ENCODE measurements at places on chromosomes 5 and 9. TPM values are rescaled to one million over a fixed set of nuclear protein-coding genes. Genes with fewer than 3 reads are reported as not detected.

- peak; percentile 88 for DNase-seq
Measured at GRCh38 chr9:133135146-133135745, 14.2 kb upstream of the RALGDS start.

DNA sequence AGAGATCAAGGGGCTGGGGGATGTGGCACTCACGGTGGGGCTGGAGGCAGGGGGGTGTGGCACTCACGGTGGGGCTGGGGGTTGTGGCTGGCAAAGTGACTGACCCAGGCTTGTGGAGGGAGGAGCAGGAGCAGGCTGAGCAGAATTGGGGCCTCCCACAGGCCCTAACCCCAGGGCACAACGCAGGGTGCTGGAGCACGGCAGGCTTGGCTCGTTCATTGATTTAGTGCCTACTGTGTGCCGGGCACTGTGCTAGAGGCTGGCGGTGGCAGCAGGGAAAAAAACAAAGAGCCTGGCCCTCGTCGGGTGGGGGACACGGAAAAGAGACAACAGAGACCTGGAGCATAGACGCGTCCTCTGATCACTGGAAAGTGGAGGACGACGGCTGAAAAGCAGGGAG is 80.9 kb downstream of the HMCN2 start:
- DNase-seq, result no peak

- no peak for DNase-seq
Measured at GRCh38 chr5:150438873-150439546, 10.5 kb downstream of the RPS14 start.

DNA sequence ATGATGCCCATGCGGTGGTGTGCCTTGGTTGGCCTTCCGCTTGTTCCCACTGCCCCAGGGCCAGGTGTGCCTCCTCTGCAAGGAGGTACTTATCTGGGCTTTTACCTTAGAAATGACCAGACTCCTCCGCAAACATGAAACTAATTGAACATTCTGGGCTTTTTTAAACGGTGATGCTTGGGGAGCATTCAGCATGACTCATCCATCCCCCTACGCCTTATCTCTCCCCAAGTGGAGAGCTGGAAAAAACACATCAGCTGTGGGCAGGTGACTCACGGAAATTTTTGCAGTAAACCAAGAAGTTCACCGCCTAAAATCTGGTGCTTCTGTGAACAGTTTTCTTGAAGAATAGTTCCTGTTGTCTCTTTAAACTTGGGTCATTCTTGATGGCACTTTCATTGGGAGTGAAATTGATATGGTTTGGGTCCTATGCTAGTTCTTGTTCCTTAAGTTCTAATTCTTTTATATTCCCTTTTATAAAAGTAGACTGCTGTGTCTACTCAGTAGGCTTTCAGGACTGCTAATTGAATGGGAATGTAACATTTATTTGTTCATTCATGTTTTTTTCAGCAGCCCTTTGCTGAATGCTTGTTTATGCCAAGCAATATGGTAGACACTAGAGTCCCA is 39.6 kb downstream of the SFXN1 start:
- no peak for DNase-seq

DNA sequence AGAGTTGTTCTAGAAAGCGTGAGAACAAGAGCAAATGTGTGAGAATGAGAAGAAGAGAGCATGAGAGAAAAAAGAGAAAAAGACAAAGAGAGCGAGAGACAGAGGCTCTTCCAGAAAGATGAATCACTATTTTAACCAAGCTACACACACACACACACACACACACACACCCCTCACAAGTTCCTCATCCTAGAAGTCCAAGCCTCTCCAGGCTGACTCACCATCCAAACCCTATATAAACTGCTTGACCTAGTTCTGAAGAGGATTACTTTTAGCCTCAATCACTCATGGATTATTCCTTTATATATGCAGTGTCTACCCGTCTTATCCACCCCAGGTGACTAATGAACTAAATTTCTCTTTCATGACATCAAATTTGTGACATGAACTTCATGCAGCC is 37.6 kb downstream of the C9orf57 start:
- DNase-seq, result no peak

PCDHGA10 gene
- 2.0 TPM for total RNA-seq

ARRDC3 gene
- 28.6 TPM for total RNA-seq

CDH10 gene
- not detected for total RNA-seq

PCDHA9 gene
- total RNA-seq, result not detected

SEMA4D gene
- 111 TPM for total RNA-seq

Measured in psoas muscle (tissue), 8 donors.